NCI-H524 treated with DMSO at 0.1 percent for 48 hours (cell line): ENCODE measurements at places on chromosomes 2 and 18.

DNA sequence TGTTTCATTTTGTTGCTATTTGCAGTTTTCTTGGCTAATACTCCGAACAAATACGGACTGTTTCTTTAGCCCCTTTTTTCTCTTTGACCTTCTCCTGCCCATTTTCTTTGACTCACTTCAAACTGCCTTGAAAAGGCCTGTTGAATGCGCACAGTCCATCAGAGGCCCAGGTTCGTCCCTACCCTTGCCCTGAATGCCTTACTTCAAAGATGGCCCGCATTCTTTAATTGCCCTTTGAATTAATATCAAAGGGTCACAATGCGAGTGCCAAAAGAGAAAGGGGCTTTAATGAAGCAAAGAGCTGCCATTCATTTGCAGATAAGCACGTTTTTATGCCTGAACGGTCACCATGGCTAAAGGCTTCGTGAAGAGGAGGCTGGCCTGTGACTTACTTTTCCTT lies 29.7 kb downstream of the PAX3 start:
- no peak for DNase-seq

GRCh38 chr2:189265696-189266320 lies 86.2 kb upstream of the COL5A2 start:
- no peak for DNase-seq

- no peak for DNase-seq
Measured at GRCh38 chr2:618005-618404, 59.2 kb downstream of the TMEM18 start.

DNA sequence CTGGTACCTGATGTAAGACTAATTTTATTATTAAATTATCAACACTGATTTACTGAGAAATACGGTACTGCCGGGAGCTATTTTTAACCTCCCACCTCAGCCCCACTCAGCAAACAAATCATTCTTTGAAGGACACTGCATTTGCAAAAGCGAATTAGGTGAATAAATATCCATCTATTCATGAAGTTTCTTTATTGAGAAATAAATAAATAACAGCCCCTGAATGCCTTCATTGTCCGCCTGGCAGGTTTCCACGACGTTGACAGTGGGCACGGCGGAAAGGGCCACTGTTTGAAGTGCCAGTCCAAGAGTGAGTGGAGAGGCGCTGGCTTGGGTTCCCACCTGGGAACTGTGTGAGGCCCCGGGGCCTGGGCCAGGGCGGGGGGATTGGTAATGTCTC lies 15.7 kb downstream of the C1QL2 start:
- no peak for DNase-seq
